ENCODE measurements at places on chromosomes 7 and 10.

GRCh38 chr10:30454744-30455510 is 20.9 kb downstream of the MAP3K8 start:
- DNase-seq = peak; percentile 96

- no peak for DNase-seq
Measured at GRCh38 chr7:117870448-117871130, 2.7 kb downstream of the CTTNBP2 start.

DNA sequence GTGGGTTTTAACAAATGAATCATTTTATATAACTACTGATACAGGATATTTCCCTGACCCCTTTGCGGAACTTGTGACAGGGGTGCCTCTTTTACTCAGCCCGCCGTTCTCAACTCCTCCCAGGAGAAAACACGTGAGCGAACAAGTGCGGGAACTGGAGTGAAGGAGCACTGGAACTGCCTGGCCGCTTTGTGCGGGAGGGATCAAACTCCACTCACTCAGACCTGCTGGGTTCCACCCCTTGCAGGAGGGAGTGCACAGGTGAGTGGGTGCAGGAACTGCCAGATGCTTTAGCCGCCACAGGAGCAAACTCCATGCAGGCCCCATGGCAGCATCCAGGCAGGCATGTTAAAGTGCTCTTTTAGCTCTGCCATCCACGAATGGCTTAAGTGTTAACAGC is 513.4 kb upstream of the GRM3 start:
- DNase-seq = no peak

GRCh38 chr7:94803821-94804220 is 103.6 kb upstream of the PPP1R9A start:
- no peak for DNase-seq

DNA sequence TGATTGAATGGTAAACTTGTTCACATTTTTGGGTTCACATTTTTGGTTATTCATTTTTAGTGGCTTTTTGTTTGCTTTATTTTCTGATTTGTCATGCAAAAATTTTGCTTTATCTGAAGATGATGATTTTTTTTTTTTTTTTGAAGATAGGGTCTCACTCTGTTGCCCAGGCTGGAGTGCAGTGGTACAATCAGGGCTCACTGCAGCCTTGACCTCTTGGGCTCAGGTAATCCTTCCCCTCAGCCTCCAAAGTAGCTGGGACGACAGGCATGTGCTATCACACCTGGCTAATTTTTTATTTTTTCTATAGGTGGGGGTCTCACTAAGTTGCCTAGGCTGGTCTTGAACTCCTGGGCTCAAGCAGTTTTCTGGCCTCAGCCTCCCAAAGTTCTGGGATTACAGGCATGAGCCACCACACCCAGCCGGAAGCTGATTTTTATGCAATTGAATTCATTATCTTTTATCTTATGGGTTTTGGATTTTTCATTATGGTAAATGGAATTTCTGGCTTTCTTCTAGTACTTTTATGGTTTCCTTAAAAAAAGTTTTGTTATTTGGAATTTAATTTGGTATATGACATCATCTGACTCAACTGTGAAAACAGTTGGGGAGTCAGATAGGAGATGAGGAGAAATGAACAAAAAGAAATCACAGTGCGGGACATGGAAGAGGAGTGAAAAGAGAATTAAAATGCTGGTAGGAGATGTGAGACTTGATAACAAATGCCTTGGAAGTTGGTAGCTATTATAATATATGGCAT is 158.7 kb downstream of the LRMDA start:
- DNase-seq = no peak

DNA sequence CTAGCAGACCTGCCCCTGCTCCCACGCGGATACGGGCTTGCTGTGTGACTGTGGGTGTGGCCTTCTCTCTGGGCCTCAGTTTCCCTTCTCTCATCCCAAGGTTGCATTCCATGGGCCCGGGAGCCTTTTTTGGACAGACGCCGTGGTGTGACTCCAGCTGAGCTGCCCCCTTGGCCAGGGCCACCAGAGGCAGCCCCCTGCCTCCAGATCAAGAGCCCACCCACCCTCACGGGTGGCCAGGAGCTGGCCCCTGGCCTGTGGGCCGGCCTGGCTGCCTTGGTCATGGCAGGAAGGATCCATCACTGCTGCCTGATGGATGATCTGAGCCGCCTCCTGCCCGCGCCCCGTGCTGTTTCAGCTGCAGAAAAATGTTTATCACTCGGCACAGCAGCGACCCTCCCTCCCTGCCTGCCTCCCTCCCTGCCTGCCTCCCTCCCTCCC is 27.8 kb upstream of the ELFN1 start:
- no peak for DNase-seq

GRCh38 chr10:373015-373414 is 237.8 kb downstream of the ZMYND11 start:
- DNase-seq = peak; percentile 71

GRCh38 chr7:50421043-50421442 is 29.1 kb downstream of the FIGNL1 start:
- DNase-seq = no peak

DNA sequence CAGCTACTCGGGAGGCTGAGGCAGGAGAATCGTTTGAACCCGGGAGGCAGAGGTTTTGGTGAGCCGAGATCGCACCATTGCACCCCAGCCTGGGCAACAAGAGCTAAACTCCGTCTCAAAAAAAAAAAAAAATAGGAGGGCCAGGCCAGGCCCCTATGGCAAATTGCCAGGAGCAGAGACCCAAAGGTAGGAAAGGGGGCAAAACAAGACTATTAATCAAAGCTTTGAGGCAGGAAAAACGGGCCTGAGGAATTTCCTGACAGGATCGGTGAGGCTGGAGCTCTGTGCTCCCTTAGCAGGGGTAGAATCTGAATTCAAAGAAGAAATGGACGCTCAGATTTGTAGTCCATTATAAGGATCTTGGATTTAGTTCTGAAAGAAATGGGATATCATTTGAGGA is 2.8 kb upstream of the VOPP1 start:
- no peak for DNase-seq

DNA sequence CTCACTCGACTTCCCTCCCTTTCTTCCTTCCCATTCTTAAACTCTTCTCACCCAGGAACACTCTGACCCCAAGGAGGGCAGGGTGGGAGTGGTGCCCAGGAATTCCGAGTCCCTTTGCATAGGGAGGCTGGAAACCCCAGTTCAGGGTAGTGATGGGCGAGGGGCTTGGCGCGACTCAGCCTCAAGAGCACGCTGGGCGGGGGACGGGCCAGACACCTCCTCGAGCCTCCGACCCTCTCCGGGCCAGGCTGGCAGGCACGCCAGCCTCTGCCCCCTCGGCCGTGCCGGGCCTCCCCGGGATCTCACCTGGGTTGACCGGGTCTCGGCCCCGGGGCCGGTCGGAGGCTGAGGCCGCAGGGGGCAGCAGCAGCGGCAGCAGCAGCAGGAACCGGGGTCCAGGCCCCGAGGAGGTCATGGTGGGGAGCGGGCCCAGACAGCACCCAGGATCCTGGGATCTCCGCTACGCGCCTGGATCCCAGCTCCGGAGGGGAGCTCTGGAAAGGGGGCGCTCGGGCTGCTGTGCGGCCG is 457 bp downstream of the PLOD3 start:
- DNase-seq = peak; percentile 34

DNA sequence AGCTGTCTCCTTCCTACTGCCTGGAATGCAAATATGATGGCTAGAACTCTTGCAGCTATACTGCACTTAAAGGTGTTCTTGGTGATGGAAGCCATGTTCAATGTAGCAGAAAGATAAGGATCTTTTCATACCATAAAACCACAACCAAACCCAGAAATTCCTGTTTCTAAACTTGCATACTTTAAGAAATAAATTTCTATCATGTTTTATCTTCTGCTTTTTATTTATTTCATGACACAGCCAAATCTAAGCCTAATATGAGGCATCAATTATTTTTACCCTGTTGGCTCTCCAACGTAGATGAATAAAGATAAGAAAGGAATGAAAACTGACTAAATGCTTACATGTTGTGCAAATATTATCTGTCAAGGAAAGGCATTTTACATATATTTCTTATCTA is 224.1 kb downstream of the DOCK4 start:
- DNase-seq = peak; percentile 57

GRCh38 chr7:925601-926000 is 28.9 kb downstream of the ADAP1 start:
- DNase-seq = no peak

All from fibroblast of lung (primary cell).